ENCODE measurements at places on chromosomes 3 and 15.

GRCh38 chr3:180828723-180829408 lies 83.6 kb upstream of the FXR1 start:
- no peak for ATAC-seq

GRCh38 chr3:102006812-102007485 lies 157.6 kb downstream of the NFKBIZ start:
- ATAC-seq: peak; percentile 97

DNA sequence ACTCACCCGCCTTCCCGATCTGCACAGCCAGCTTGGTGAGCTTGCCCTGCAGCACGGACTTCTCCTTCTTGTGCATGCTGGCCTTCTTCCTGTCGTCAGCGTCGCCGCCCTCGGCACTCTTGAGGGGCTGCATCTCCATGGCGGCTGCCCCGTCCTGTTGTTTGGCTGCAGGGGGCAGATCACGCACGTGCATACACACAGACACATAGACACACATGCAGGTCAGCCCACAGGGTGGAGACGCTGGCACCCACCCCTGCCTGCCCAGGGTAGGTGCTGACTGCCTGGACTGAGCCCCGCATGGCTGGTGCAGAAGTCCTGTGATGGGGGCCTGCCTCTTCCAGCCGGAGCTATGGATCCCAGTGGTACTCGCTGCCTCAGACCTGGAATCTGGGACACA lies 57.3 kb upstream of the SEC13 start:
- ATAC-seq: no peak

DNA sequence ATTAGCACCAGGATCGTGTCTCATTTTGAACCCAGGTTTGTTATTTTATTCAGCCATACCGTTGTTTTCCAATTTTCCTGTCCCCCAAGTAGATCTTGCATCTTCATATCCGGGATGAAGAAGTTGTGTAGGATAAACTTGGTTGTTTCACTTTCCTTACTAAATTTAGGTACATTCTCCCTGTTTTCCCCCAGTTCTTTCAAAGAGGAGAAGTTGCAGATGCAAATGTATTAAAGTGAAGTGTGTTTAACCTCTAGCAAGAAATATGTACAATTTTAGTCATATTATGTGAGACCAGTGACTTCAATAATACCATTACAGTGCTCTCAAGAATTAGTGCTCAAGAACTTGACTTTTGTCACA lies 1.3 kb downstream of the ATXN7 start:
- ATAC-seq: no peak

DNA sequence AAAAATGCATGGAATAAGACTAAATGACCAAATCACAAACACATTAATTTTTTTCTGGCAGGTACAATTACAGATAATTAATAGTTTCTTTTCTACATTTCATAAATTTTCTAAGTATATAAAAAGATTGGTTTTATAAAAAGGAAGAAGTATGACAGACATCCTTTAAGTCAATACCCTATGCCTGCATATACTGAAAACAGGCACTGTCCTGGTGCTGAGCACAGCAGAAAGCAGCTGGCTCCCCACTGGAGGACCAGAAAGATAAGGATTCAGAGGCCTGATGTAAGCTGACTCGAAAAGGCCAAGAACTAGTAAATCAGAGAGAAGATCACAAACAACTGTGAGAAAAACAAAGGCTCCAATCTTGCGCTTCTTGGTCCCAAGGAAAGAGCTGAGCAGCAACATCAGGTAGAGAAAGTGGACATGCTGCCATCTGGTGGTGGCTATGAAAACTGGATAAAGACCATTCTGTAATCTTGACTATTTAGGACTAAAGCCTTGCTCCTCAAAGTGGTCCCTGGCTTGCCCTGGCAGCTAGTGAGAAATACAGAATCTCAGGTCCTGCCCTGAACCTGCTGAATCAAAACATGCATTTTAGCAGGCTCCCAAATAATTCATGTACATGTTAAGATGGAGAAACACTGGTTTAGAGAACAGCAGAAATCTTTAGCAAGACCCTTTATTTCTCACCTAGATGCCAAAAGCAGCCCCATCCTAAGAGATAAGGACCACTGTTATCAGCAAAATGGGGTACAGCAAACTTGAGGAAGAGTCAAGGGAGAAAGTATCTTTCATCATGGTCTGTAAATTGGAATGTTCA lies 76.0 kb downstream of the TRANK1 start:
- ATAC-seq: peak; percentile 98

GRCh38 chr3:141972399-141972798 lies 96.0 kb downstream of the ATP1B3 start:
- no peak for ATAC-seq
